ENCODE measurements at places on chromosomes 12 and 14.

DNA sequence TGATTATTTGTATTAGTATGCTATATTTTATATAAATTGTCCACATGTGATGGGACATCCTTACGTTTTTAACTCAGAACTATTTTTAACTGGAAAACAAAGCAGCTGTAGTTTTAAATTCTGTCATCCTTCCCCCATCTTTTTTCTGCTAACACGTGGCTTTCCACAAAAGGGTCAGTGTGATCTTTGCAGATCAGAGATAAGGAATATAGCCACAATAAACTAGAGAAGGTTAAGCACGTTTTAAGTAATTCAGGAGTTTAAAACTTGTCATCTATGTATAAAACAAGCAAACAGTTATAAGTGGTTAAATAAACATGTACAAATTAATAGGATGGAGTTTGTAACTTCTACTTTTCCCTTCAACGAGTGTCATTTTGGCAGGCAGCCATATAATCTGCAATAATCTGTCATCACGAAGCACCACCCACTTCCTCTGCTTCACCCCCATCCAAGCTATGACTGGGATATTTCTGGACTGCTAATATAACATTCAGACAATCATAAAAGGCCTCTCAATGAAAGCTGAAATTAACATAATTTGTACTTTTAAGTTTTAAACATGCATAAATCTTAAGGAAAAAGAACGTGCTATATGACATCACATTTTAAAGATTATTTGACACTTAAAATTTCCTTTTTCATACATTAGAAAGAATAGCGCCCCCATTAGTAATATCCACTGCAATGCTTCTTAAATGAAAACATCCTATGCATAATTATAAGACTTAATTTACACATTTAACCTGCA, 15.3 kb downstream of the TAOK3 start:
- DNase-seq = no peak

DNA sequence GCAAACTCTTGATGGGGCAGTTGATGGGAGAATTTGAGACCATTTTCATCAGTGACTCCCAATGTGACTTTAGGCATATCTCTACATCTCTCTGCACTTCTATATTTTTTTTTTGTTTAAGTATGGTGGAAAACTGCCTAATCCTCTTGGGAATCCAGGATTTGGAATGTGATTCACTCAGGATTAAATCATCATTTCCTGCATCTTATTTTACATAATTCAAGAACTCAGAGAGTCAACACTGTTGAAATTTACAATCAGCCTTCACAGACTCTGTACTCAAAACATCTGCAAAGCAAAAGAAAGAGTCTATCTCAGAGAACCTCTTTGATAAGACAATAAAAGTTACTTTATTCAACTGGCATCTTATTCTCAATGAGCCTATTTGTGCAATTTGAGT, 260.7 kb upstream of the NOS1 start:
- no peak for DNase-seq

- no peak for DNase-seq
These were observed 31.6 kb downstream of the ACACB start for GRCh38 chr12:109147954-109148353.

DNA sequence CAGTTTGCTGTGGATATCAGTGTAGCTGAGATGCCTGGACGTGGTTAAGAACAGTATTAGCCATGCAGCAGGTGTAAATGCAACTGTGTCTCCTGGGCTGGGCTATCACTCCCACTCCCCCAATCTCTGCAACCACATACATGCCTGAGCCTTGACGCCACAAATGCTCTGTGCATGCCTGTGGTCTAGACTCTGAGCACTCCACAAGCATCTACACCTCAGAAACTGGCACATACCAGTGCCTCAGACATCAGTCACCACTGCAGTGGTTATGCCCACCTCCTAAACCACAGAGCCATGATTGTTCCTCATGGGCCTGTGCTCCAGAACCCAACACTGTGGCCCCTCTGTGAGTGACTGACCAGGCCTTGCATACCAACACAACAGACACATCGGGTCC, 226.8 kb upstream of the ALG10 start:
- DNase-seq = peak; percentile 64

DNA sequence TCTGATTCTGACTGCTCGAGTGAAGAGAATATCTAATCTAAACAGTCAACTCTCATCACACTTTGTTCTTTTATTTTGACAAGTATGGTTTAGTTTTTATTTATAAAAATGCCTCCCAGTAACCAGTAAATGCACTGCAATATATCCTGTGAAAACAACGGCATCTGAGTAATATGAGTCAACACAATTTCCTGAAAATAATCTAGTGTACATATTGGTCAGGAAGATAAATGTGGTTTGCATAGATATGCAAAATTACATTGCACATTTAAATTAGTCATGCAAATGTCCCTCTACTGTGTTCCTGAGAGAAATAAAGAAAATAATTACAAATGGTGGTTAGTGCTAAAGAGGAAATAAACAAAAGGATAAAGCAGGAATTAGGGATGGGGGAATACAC, 1190.7 kb upstream of the SEL1L start:
- peak; percentile 49 for DNase-seq

GRCh38 chr12:226401-226800, 12.4 kb upstream of the SLC6A12 start:
- no peak for DNase-seq

DNA sequence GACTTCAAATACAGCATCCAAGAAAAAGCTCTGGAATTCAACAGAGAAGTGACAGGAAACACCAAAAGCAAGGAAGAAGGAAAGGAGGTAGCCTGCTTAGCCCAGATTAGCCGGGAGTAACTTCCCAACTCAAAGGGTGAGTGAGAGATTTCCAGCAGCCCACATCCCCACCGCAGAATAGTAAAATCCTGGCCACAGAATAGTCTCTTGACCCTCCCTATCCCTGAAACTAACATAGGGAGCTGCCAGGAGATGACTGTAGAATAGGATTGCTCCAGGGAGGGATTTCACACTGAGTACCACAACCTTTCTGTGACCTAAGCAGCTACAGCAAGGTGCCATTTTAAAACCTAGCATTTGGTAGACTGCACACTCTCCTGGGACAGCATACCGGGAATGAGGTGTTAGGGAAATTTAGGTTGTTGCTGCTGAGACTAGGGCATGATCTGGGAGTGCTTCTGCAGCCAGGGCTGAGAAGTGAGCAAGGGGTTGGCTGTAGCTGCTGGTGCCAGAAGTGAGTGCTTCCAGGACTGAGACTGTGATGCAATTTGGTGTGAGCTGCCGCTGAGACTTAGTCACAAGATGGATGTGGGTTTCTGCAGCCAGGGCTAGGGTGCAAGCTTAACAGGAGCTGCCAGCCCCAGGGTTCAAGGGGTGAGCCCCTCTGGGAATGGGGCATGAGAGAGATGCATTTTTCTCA, 66.0 kb downstream of the TMTC3 start:
- no peak for DNase-seq

- DNase-seq = no peak
These were observed 439 bp downstream of the GOLGA5 start for GRCh38 chr14:92794547-92794941.

- peak; percentile 68 for DNase-seq
These were observed 10.5 kb upstream of the NID2 start for GRCh38 chr14:52079239-52079959.

GRCh38 chr14:20478894-20479293, 9.7 kb downstream of the PNP start:
- no peak for DNase-seq

DNA sequence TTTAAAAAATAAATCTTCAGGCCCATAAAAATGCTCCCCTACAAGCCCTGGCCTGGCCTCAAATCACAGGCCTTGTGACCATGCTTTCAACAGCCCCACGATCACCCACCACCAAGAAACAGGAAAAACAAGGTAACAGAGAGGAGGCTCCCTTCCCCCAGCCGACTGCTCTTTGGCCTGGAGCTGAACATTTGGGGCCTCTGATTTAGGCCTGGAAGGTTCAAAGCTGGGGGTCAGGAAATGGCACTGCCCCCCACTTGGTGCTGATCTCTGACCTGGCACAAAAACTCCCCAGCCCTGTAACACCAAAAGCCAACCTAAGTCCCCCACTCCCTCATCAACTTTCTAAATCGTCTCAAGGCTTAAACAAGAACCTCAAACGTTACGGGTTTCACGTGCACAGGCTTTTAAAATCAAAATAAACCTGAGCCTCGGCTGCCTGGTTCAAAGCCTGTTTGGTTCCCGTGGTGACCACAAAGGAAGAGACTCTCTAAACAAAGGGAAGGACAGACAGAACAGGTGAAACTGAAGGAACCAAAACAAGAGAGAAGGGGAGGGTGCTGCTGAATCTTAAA, 9.0 kb downstream of the ACTN1 start:
- no peak for DNase-seq

- peak; percentile 2 for DNase-seq
These were observed 356.7 kb upstream of the DIO2 start for GRCh38 chr14:80567905-80568536.

DNA sequence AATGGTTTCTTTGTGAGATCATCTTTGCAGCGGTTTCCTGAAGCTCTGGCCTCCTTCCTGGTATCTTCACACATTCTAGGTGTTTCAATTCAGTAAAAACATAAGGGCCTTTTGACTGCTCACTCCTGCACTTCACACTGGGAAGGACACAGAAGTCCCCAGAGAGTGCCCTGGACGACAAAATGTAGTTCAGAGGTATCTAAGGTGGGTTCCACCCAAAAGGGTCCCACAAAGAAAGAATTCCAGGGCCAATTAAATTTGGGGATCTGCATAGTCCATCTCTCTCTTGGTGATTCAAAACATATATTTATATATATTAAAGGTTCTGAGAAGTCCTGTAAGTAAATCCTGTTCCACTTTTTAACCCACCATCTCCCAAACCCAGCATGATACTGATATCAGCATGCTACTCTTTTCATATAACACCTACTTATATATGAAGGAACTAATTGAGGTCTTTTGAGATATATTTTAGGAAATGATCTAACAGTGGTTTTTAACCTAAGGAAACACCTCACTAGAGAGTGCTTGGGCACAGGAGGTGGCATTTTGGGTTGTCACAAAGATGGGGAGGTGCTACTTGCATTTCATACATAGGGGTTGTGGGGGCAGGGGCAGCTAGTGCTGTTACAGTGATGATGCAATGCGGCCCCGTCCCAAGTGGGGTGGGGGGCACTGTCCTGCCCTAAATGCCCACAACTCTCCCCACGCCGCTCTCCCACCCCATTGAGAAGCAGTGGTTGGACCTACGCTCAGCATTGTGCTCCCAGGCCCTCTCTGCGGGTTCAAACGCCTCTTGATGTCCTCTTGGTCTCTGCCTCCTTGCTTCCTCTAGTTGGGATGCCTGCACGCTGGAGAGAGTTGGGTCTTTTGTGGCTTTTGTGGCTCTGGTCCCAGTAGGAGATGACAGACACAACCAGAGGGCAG, 109.4 kb downstream of the ARF6 start:
- DNase-seq = no peak

DNA sequence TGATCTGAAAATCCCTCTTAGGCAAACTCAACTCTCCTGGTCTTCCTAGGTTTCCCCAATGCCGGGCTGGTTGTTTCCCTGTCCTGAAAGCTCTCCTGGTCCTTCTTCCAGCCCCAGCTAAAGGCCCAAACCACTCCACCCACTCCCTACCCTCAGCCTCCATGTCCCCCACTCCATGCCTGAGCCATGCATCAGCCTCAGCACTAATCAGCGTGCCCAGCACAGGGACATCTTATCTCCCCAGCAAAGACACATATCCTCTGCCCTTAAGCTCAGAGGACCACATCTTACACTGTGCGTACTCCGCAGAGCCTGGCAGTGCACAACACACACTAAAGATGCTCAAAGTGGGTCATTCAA, 25.9 kb downstream of the ACTN1 start:
- DNase-seq = no peak

All from HS-5 (cell line).